ENCODE measurements at places on chromosomes 11 and 22.

- DNase-seq, result no peak
Observed at GRCh38 chr22:44410451-44410991, 87.5 kb downstream of the RTL6 start.

DNA sequence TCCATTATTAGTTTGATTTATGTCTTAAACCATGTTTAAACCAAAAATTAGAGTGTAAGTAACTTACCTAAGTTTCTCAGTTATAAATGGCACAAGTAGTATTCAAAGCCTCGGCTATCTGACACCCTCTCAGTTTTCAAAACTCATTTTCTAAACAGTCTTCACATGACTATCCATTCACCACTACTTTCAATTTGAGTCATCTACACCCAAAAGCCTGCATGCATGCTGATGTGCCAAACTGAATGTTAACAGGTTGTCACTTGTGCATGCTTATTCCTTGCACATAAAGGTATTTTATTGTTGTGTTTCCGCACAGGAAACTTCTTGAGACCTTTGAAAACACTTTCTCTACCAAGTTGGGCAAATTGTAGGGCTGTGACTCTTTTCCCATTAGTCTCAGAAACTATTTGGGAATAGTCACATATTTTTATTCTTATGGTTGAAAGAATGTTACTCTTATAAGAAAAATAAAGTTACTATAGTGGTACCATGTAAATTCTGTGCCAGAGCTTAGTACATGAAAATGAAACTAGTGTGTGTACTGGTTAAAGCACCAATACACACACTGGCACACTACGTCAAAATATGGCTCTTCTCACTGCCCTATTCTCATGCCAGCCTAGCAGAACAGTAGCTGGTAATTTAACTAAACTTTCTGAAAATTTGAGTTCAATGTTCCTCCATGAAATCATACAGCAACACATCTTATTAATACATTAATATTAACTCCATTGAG is 2.2 kb upstream of the OR51E2 start:
- no peak for DNase-seq

DNA sequence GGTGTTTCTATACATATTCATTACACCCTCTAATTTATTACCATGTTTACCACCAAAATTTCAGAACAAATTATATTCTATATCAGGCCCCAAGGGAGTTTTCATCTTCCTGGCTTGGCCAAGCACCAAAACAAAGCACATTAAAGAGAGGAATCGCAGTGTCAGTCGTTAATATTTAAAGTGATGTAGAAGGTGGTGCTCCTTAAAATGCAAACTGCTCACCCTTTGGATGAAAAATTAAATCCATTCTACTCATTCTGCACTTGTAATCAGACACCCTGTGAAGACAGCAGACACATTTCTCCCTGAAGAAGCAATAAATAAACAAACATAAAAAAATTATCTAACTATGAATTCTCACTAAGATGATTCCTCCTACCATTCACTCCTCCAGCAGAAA is 113.4 kb downstream of the LRRC4C start:
- DNase-seq, result no peak

GRCh38 chr22:36419912-36420882 is 32.4 kb upstream of the MYH9 start:
- DNase-seq, result no peak

DNA sequence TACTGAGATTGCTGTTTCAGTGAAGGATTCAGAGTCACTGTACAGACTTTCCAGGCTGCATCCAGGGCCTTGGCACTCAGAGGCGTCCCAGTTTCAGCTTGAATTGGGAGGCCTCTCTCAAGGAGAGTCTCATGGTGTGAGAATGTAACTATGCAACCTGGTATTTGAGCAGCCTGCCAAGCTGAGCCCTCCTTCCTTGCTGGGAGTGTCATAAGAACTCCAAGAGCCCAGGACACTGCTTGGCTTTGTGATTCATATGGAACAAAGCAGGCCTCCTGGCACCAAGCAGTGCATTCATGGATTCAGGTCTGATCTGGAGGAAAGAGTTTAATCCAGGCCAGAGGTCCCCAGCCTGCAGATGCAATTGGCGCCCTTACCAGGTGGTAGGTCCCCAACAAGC is 171.7 kb downstream of the DBX1 start:
- no peak for DNase-seq

GRCh38 chr11:66429983-66430602 is 8.6 kb downstream of the MRPL11 start:
- DNase-seq, result peak; percentile 75

GRCh38 chr22:39013942-39014722 is at the start of gene APOBEC3C:
APOBEC3C (plus strand) TSS chr22:39014257; CDS start chr22:39014363, 106 bp downstream.
- DNase-seq, result peak; percentile 68

DNA sequence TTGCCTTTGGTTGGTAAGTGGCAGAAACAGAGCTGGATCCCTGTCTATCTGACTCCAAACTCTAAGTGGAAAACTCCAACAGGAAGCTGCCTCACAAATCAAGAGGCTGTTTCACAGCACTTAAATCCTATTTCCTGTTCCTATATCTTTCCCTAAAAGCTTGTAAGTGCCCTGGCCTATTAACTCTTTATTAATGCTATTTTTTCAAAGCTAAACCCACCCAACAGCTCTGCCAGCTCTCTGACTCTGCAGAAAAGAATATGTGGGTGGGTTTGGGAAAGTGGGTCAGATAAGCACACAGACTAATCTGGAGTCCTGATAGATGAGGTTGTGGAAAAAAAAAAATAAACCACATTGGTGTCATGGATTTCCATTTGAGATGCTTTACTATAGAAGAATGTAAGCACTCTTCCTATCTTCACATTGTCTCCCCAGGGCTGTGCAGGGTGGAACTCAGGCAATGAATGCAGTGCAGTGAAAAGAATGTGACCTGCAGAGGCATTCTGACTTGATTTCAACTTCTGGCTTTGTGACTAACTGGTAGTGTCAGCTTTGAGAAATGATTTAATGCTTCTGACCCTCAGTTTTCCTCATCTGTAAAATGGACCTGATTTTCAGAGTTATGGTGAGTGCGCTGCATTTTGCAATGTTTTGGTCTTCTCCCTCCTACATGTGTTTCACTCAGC is 125.6 kb downstream of the AASDHPPT start:
- no peak for DNase-seq

- DNase-seq, result no peak
Observed at GRCh38 chr11:46896719-46897406, 21.5 kb downstream of the LRP4 start.

- no peak for DNase-seq
Observed at GRCh38 chr11:290621-291231, 1.8 kb downstream of the PGGHG start.

GRCh38 chr11:26087120-26087935 is 244.6 kb upstream of the ANO3 start:
- no peak for DNase-seq

DNA sequence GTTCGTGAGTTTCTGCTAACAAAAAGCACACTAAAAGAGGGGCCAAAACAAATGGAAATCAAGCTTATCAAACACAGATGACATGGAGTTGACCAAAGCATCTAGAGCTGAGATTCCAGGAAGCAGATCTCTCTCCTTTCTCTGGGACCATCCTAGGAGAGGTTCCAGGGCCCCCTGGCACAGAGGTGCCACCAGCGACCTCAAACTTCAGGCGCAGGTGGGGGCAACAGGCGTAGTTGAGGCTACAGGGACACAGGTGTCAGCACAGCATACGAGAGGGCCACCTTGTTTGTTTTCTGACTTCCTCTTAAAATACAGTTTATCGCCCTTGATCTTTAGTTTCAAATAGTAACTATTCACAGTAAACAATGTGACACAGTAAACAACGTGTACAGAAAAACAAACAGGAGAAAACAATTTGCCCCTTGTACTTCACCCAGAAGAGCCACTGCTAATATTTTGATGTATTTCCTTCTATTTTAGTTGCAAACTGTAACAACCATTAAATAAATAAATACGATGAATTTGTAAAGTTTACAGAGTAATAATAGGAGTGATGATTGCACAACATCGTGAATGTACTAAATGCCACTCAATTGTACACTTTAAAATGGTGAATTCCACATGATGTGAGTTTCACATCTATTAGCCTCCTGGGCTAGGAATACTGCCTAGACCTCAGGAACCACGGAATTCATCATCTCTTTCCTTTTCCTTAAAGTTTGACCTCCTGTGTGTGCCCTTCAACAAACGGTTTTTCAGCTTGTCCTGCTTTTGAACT is 52.2 kb downstream of the IGLL5 start:
- no peak for DNase-seq

DNA sequence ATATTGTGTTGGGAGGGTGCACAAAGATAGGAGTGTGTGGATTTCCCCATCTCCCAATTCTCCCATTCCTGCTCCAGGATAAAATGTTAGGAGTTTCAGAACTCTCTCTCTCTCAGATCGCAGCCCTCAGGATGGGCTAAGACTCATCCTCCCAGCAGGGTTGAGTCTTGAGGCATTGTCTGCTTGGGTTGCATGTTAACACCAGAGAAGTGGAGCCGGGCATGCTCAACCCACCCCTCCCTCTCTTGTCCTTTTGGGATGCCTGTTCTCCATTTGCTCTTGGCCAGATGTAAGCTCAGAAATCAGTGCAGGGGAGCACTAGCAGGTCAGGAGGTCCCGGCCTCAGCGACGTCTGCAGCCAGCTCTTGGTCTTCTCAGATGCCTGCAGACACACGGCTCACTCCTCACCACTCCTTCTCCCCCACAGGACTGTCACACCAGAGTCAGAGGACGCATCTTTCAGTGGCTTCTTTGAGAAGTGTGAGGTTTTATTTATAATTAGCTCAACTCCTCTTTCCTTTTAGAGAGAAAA is 1456.5 kb downstream of the TBC1D22A start:
- no peak for DNase-seq

GRCh38 chr11:65559951-65560537 is 1.9 kb upstream of the LTBP3 start:
- DNase-seq, result no peak

All from stimulated activated CD8-positive, alpha-beta memory T cell treated with anti-CD3 and anti-CD28 coated beads, Interleukin-2, amount 100 ng/mL, for 48 hours (primary cell).